Pancreas (tissue), 10 donors: ENCODE measurements at places on chromosomes 11 and 22. TPM values are rescaled to one million over a fixed set of nuclear protein-coding genes. Genes with fewer than 3 reads are reported as not detected.

- no peaks in the 10 kb centered on the region for H3K4me1 ChIP-seq
- no peak overlapping the region for H3K4me3 ChIP-seq
- H3K27ac ChIP-seq = no peak overlapping the region
- DNase-seq = no peak
- no peaks in the 10 kb centered on the region for H3K36me3 ChIP-seq
These were observed 91.7 kb upstream of the SHISAL1 start for GRCh38 chr22:44404341-44405020.

GRCh38 chr11:108958368-108959104 is 293.7 kb downstream of the DDX10 start:
- H3K4me1 ChIP-seq = no peaks in the 10 kb centered on the region
- no peaks in the 10 kb centered on the region for H3K36me3 ChIP-seq
- no peak for DNase-seq
- H3K4me3 ChIP-seq = no peak overlapping the region
- no peak overlapping the region for H3K27ac ChIP-seq
- no peaks in the 10 kb centered on the region for H3K27me3 ChIP-seq

GRCh38 chr11:27514558-27514957 is 8.0 kb upstream of the LIN7C start:
- H3K4me1 ChIP-seq = no peaks in the 10 kb centered on the region
- no peak for DNase-seq
- H3K27ac ChIP-seq = no peak overlapping the region

DNA sequence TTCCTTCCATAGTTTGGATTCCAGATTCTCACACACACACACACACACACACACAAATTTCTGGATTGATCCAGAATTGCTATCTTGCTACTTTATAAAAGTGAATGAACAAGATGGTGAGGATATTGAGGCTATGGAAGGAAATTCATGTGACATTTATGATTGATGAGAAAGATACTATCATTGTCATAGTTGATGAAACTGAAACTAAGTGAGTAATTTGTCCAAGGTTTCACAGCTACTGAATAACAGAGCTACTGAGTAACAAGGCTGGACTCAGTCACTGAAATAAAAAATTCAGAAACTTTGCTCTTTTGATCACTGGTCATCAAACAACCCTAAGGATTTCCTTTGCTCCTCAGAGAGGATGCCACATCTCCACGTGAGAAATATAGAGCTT is 16.2 kb downstream of the OR5D16 start:
- H3K27ac ChIP-seq = no peak overlapping the region
- no peaks in the 10 kb centered on the region for H3K36me3 ChIP-seq
- H3K4me3 ChIP-seq = no peak overlapping the region
- no peaks in the 10 kb centered on the region for H3K27me3 ChIP-seq

GRCh38 chr11:31254415-31254814 is 115.1 kb downstream of the DCDC1 start:
- no peak overlapping the region for H3K27ac ChIP-seq
- no peaks in the 10 kb centered on the region for H3K27me3 ChIP-seq
- H3K4me1 ChIP-seq = no peaks in the 10 kb centered on the region
- DNase-seq = no peak
- no peak overlapping the region for H3K4me3 ChIP-seq

- no peaks in the 10 kb centered on the region for H3K27me3 ChIP-seq
These were observed 131.3 kb downstream of the AASDHPPT start for GRCh38 chr11:106208760-106209159.

- H3K4me3 ChIP-seq = no peak overlapping the region
- H3K27ac ChIP-seq = no peak overlapping the region
- no peaks in the 10 kb centered on the region for H3K27me3 ChIP-seq
- no peaks in the 10 kb centered on the region for H3K36me3 ChIP-seq
- no peaks in the 10 kb centered on the region for H3K4me1 ChIP-seq
- DNase-seq = peak; percentile 34
These were observed 46.9 kb downstream of the C11orf96 start for GRCh38 chr11:43989162-43989981.

- no peaks in the 10 kb centered on the region for H3K4me1 ChIP-seq
- H3K4me3 ChIP-seq = no peak overlapping the region
- H3K27me3 ChIP-seq = no peaks in the 10 kb centered on the region
- no peaks in the 10 kb centered on the region for H3K36me3 ChIP-seq
- H3K27ac ChIP-seq = no peak overlapping the region
- DNase-seq = no peak
These were observed 91.7 kb downstream of the MYO18B start for GRCh38 chr22:25833676-25834075.

GRCh38 chr11:78160557-78160956 is 21.1 kb upstream of the ALG8 start:
- H3K4me1 ChIP-seq = peaks cover 5% of the 10 kb centered on the region
- H3K27me3 ChIP-seq = no peaks in the 10 kb centered on the region
- no peaks in the 10 kb centered on the region for H3K36me3 ChIP-seq
- no peak for DNase-seq
- no peak overlapping the region for H3K27ac ChIP-seq

DNA sequence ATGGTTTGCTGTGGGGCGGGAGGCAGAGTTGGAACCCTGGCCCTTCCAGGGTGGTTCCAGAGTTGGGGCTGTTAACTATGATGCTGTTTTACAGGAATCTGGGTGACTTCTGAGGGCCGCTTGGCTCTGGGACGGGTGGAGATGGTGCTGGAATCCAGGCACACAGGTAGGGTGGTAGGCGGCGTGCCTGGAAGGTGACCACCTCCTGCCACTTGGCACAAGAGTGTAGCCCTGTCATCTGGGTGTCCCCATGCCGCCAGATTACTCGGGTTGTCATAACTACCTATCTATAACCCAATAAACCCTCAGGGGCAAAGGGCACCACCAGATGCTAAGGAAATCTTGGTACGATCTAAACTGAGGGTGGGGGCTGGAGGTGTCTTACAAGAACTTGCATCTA is 1.3 kb downstream of the CARS1 start:
- no peaks in the 10 kb centered on the region for H3K4me1 ChIP-seq
- no peak overlapping the region for H3K4me3 ChIP-seq
- H3K36me3 ChIP-seq = no peaks in the 10 kb centered on the region
- peak; percentile 50 for DNase-seq

- DNase-seq = no peak
- no peak overlapping the region for H3K4me3 ChIP-seq
- H3K27ac ChIP-seq = no peak overlapping the region
- H3K4me1 ChIP-seq = no peaks in the 10 kb centered on the region
- H3K27me3 ChIP-seq = no peaks in the 10 kb centered on the region
These were observed 34.2 kb downstream of the NNMT start for GRCh38 chr11:114330373-114330772.

DNA sequence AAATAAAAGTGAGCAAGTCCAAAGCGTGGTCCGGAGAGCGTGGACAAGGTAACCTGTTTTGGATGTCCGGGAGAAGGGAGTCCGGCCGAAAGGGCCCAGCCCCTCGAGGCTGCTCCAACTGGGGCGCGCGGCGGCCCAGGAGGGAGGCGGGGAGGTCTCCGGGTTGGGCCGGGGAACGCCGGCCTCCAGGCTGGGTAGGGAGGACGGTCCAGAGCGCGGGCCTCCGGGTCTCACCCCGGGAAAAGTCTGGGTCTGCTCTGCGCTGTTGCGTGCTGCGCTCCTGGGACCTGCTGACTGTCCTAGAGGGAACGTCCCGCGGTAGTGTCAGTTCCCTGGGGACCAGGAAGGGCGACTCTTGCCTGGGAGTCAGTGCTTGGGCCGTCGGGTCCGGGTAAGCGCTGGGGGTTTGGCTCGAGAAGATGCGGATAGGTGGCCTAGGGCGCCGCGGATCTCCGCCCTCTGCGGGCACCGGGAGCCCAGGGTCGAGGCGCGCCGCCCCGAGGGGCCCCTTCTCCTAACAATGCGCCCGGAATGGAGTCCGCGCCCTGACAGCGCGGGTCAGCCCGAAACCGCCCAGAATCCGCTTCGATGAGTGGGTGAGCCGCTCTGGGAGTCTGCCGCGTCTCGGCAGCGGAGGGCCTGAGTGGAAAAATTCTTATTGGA is 988 bp upstream of the FLI1 start:
- H3K27ac ChIP-seq = no peak overlapping the region
- H3K36me3 ChIP-seq = no peaks in the 10 kb centered on the region
- H3K27me3 ChIP-seq = peaks cover 6% of the 10 kb centered on the region
- peak overlapping the region; percentile 10 for H3K4me3 ChIP-seq

DNA sequence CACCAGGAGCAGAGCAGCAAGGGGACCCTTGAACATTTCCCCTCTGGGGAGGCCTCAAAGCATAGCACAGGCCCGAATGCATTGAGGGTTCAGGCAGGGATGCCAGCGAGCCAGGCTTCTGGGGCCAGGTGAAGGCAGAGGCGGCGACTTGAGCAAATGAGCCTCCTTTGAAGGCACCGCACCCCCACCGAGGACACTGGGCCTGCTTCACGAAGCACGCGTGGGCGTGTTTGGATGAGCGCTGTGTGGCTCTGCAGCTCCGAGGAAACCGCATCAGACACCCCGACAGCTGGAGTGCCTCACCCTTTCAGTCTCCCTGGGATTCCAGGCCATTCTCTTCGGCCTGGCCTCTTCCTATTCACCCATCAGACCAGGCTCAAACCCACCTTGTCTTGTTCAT is 301.8 kb downstream of the NTM start:
- DNase-seq = no peak
- no peak overlapping the region for H3K27ac ChIP-seq
- no peaks in the 10 kb centered on the region for H3K4me1 ChIP-seq
- no peaks in the 10 kb centered on the region for H3K27me3 ChIP-seq
- no peaks in the 10 kb centered on the region for H3K36me3 ChIP-seq
- no peak overlapping the region for H3K4me3 ChIP-seq

- H3K27me3 ChIP-seq = no peaks in the 10 kb centered on the region
- DNase-seq = no peak
- no peaks in the 10 kb centered on the region for H3K36me3 ChIP-seq
- no peak overlapping the region for H3K4me3 ChIP-seq
- no peak overlapping the region for H3K27ac ChIP-seq
These were observed 188.6 kb downstream of the SWAP70 start for GRCh38 chr11:9852465-9852864.

- no peak for DNase-seq
- H3K4me1 ChIP-seq = no peaks in the 10 kb centered on the region
- no peaks in the 10 kb centered on the region for H3K36me3 ChIP-seq
- H3K27ac ChIP-seq = no peak overlapping the region
- no peak overlapping the region for H3K4me3 ChIP-seq
These were observed 89.2 kb upstream of the CRTAM start for GRCh38 chr11:122749005-122749687.

GRCh38 chr11:71117311-71117710 is 135.1 kb downstream of the SHANK2 start:
- H3K36me3 ChIP-seq = no peaks in the 10 kb centered on the region
- no peak for DNase-seq

DNA sequence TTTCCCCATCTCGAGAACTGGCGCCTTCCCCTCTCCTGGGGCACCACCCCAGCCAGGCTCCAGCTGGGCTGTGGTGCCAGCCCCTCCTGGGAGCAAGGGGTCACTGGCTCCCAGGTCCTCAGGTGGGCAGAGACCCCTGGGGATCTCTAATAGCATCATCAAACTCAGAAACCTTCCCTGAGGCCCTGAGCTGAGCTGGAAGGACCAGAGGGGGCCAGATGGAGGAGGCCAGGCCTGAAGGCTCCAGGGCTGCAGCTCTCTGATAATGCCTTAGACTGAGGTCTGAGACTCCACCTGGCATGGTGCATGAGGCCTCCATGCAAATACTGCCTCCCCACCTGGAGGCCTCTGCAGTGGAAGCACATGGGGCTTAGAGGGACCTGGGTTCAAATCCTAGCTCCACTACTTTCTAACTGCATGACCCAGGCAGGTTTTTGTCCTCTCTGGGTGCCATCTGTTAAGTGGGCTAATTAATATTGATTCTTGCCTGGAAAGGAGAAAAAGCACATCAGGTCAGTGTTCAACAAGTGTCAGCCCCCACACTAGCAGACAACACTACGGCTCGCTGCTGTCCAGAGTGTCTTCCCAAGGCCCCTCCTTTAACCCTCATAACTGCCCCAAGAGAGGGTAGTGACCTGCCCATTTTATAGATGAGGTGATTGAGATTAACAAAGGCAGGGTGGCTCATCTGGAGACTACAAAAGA is 1.5 kb downstream of the MAPK8IP1 start:
- no peaks in the 10 kb centered on the region for H3K27me3 ChIP-seq

- H3K4me1 ChIP-seq = no peaks in the 10 kb centered on the region
- no peak overlapping the region for H3K4me3 ChIP-seq
- no peaks in the 10 kb centered on the region for H3K36me3 ChIP-seq
- H3K27ac ChIP-seq = no peak overlapping the region
These were observed 56.8 kb upstream of the THY1 start for GRCh38 chr11:119479685-119480275.

- DNase-seq = no peak
- no peaks in the 10 kb centered on the region for H3K4me1 ChIP-seq
- H3K27me3 ChIP-seq = no peaks in the 10 kb centered on the region
- H3K27ac ChIP-seq = no peak overlapping the region
- peaks cover 21% of the 10 kb centered on the region for H3K36me3 ChIP-seq
- no peak overlapping the region for H3K4me3 ChIP-seq
These were observed 92.6 kb downstream of the DEPDC5 start for GRCh38 chr22:31846161-31847115.

DNA sequence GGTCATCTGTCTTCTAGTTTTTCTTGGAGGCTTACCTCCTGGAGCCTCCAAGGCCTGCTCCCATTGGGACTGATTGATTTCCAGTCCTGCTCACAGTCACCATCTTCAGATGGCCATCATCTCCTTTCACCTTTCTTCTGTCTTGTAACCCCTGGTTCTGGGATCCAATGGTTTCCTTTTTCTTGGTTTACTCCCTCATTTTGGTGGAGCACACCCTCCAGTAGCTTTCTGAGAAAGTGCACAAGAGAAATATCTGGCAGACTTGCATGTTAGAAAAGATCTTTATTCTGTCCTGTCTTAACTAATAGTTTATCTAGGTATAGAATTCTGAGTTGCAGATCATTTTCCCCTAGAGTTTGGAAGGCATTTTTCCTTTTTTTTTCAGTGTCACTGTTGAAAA is 50.9 kb downstream of the MPPED1 start:
- H3K27ac ChIP-seq = no peak overlapping the region
- no peak overlapping the region for H3K4me3 ChIP-seq
- no peaks in the 10 kb centered on the region for H3K4me1 ChIP-seq
- no peaks in the 10 kb centered on the region for H3K27me3 ChIP-seq
- no peak for DNase-seq

- no peak overlapping the region for H3K4me3 ChIP-seq
- no peaks in the 10 kb centered on the region for H3K36me3 ChIP-seq
- H3K27ac ChIP-seq = peak overlapping the region; percentile 80
These were observed 20.3 kb upstream of the PARVA start for GRCh38 chr11:12356944-12357655.

The VWCE gene
- total RNA-seq = 0.37 TPM

The XKR3 gene
- total RNA-seq = not detected

The FAM180B gene
- not detected for total RNA-seq

The C22orf15 gene
- total RNA-seq = not detected

The C22orf42 gene
- not detected for total RNA-seq

The CCDC116 gene
- 0.12 TPM for total RNA-seq

The FAM227A gene
- total RNA-seq = 0.43 TPM

The ZBTB16 gene
- total RNA-seq = 43.3 TPM

The ESAM gene
- 5.0 TPM for total RNA-seq

The DEFB108B gene
- total RNA-seq = not detected
